ENCODE measurements at places on chromosomes 7 and 10. TPM values are rescaled to one million over a fixed set of nuclear protein-coding genes. Genes with fewer than 3 reads are reported as not detected.

Gene CCL24
- not detected for total RNA-seq

DNA sequence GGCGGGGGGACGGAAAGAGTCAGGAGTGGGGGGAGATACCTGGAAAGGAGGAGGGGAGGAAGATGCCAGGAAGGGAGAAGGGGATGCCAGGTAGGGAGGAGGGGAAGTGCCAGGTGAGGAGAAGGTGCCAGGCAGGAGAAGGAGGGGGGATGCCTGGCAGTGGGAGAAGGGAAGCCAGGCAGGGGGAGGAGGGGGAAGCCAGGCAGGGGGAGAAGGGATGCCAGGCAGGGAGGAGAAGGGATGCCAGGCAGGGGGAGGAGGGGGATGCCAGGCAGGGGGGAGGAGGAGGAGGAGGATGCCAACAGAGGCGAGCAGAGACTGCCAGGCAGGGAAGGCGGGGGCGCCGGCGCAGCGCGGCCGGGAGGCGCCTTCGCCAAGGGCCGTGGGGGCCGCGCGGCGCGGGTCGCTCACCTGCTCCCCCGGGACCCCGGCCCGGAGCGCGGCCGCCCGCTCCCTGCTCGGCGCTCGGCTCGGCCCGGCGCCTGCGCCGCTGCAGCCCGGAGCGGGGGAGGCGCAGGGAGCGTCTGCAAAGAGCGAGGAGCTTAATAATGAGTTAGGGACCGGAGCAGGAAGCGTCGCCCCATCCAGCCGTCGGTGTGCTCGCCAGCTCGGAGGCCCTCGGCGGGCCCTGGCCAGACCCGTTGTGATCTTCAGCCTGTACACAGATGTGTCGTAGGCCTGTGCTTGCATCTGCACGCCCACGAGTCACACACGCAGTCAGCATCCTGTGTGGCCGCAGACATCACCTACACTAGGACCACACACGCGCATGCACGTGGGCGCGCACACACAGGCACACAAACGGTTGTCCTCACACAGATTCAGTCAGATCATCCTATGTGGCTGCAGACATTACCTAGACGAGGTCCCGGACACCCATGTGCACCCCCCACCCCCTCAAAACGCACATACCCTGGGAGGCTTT lies 28.4 kb upstream of the SMARCD3 start:
- DNase-seq: peak; percentile 59

GRCh38 chr10:124465003-124465776 lies 3.6 kb downstream of the LHPP start:
- no peak for DNase-seq

- no peak for DNase-seq
Measured at GRCh38 chr7:101088858-101089529, 3.7 kb downstream of the TRIM56 start.

- DNase-seq: no peak
Measured at GRCh38 chr7:27834179-27834921, 94.4 kb downstream of the TAX1BP1 start.

DNA sequence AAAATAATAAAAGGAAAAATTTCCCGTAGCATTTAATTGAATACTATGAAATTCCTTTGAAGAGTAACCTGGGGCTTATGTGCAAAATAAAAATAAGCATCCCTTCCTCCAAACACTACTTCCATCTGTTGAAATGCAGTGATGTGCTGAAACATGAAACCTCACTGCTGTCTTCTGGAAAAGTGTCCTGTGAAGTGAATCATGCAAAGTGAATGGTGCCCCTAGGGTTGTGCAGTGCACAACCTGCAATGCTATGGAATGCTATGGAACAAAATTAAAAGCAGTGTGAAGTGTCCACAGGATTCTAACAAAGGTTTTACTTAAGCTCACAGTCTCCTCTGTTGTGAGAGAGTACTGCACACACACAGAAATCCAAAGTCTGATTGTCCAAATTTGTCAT lies 480.9 kb downstream of the ETV1 start:
- DNase-seq: no peak

Gene CCDC186
- total RNA-seq: 22.0 TPM

Gene EXOSC1
- total RNA-seq: 44.8 TPM

DNA sequence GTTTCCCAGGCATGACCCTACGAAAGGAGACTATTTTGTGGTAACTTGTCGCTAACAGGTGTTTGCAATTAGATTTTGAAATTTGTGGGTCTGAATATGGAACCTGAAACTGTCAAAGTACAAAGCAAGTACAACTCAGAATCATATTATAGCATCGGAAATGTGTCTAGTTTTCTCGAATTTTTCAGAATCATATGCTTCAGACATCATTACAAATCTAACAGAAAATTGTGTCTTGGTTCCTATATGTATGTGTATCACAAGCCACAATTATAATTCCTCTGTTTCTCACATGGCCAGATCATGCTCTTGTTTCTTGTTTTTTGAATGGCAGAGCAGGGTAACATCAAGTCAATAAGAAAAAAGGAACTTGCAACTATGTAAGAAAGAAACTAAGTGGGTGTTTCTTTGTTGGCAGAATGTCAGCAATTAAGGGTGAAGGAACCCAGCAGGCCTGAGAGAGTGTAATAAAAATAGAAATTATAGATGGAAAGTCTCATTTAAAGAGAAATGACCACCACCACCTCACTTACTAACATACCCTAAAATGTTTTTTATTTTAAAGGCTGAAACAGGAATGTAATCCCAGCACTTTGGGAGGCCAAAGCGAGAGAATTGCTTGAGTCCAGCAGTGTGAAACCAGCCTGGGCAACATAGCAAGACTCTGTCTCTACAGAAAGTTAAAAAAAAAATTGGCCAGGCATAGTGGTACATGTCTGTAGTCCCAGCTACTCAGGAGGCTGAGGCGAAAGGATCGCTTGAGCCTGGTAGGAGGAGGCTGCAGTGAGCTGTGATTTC lies 51.3 kb downstream of the PRTFDC1 start:
- DNase-seq: peak; percentile 33

DNA sequence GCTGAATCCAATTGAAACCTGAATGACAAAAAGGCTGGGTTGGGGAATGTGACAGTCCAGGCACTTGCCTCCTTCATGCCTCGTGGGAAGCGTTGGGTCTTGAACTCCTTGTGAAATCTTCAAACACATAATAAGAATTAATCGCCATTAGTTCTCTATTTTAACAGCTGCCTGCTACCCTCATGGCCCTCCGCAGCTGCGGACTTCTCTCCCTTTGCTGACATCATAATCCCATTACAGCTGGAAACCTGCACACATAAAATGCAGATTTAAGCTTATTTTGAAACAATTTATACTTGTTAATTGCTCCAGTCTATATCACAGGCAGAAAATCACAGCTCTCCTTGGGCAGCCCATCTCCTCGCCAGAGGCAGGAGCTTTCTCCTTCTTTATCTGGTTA lies 403.0 kb upstream of the MKI67 start:
- no peak for DNase-seq

Gene UCN3
- total RNA-seq: not detected

GRCh38 chr7:7318601-7319000 lies 136.3 kb downstream of the C1GALT1 start:
- no peak for DNase-seq

GRCh38 chr10:7896297-7896696 lies 78.0 kb downstream of the TAF3 start:
- no peak for DNase-seq

DNA sequence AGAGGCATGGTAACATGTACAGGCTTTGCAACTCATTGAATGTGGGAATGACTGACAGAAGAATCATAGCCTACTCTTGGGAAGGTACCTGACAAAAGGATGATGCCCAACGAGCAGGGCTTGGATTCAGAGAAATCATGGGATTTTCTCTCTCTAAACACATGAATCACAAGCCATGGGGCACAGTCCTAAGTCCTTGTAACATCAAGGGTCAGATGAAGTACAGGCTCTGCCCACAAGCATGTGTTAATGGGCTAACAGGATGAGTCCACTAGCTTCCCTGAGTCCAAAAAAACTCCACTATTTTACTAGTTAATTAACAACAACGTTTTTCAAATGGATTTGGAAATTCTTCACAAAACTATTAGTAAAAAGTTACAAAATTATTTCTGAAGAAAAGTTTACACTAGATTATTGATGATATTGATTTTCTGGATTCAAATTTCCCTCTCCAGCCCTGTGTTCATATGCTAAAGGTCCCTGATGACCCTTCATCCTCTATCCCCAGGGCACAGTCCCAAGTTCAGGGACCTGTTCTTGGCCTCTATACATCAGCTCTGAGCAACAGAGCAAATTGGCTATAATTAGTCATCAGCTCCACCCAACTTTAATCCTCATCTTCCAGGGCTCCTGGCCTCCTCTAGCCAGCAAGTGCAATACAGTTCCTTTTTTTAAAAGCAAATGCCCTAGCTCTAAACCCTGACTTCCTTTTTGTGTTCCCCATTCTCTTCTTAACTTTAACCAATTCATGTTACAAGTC lies 99.8 kb downstream of the GSAP start:
- no peak for DNase-seq

Gene GSDME
- 46.4 TPM for total RNA-seq

- peak; percentile 87 for DNase-seq
Measured at GRCh38 chr10:122263971-122264370, 7.1 kb upstream of the BTBD16 start.

GRCh38 chr7:136910771-136911170 lies 42.3 kb downstream of the CHRM2 start:
- no peak for DNase-seq

DNA sequence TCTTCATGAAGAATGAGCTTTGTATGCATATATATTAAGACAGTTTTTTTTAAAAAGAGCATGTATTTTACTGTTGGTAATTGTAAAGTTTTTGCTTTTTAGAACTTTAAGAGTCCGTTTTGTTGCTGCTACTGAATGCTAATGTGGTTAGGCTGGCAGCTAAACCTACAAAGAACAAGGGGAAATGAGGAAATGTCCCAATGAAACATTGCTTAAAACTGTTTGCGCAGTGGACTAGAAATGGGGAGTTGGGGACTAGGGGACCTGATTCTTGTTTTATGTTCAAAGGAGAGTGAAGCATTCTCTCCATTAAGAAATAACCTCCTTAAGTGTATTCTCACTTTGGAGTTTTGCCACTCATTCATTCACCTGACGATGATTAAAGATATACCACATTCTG lies 5.7 kb downstream of the NRF1 start:
- DNase-seq: no peak

DNA sequence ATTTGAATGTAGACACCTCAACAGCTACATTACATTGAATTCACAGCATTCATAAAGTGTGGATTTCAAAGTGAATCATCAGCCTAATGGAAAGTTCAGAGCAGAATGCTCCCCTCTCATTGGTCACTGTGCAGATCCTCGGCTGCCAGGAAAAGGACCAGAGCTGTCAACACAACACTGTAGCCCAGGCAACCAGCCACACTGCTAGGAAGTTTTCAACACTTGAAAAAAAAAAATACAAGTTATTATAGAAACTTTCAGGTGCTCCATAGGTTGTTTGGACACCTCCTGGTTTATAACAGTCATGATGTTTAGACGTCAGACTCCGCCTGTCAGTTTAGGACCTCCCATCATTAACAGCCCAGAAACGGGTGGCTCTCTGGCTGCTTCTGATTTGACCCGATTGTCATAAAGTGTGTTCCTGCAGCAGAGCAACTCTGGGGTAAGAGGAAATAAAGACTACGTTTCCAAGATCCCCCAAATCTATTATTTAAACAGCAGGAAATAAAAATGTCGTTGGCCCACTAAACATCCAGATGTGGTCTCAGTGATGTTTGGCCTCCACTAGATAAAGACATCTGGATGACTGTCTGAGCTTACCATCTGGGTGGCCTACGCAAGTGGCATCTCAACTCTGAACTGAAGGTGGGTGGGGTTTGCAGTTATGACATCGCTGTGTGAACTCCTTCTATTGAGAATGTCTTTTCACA lies 117.4 kb downstream of the CABCOCO1 start:
- peak; percentile 84 for DNase-seq

DNA sequence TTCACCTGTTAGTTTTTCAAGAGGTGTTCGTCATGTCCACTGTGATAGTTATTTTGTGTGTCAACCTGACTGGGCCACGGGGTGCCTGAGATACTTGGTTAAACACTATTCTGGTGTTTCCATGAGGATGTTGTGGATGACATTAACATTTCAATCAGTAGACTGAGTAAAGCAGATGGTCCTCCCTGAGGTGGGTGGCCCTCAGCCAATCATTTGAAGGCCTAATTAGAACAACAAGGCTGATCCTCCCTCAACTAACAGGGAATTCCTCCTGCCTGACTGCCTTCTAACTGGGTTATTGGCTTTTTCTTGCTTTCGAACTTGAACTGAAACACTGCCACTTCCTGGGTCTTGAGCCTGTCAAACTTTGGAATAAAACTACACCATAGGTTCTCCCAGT lies 75.8 kb downstream of the ENO4 start:
- DNase-seq: no peak

GRCh38 chr10:35351021-35351420 lies 14.7 kb downstream of the CCNY start:
- DNase-seq: peak; percentile 72

Gene PCLO
- total RNA-seq: under 0.01 TPM

DNA sequence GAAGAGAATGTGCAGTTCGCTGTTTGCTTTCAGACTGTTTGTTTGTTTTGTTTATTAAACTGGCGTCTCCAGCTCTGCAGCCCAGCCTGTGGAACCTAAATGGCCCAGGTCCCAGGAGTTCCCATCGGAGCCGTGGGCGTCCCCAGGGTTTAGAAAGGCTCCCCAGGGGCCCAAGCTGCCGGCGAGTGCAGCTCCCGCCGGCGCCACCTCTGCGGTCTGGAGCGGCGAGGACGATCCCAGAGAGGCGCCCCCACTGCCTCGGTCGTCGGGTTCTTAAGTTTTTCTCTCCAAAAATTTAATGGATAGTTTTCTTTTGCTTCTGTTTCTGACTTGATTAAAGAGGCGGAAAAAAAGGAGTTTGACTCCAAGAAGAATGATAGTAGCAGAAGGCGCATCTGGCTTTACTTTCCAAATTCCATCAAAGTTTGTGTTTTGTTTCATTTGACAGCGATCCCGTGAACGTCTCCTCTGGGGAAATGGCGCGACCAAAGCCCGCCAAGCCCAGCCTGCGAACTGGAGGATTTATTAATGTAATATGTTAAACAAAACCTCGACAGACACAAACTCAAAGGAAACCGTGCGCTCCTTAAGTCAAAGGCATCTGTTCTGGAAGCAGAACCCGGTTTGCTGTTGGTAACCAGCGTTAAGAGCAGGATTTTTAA lies 718 bp upstream of the FZD1 start:
- peak; percentile 32 for DNase-seq

DNA sequence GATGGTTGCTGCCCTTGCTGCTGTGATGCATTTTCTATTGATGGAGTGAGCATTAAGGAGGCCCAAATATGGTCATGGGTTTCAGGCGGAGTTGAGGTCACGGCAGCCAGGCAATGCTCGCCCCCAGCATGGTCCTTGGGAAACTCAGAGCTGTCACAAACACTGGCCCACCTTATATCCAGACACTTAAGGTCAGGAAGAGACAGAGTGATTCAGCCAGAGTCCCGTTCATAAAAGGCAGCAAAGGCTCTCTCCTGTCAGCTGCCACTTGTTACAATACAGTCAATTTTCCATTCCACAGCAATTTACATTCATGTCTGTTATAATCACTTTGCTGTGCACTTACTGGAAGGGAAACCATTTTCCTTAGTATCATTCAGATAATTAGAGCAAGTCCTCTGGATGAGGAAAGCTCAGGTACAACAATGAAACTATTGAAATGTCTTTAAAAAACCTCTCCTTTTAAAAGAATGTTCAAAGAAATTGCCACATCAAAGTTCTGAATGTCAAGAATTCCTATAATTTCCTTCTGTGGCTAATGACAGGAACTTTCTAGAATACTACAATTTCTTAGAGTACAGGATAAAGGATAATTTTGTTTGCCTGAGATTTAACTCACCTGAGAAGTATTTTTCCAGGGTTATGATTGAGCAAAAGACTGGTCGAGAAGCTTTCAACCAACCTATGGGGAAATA lies 14.8 kb upstream of the ANKRD1 start:
- no peak for DNase-seq

GRCh38 chr10:112082120-112082519 lies 101.4 kb downstream of the GPAM start:
- peak; percentile 90 for DNase-seq

All from fibroblast of villous mesenchyme (primary cell).